IPS DF 6.9 (cell line): ENCODE measurements at places on chromosomes 4 and X.

GRCh38 chr4:74480267-74480666 is 35.3 kb downstream of the AREG start:
- H3K36me3 ChIP-seq: no peaks in the 10 kb centered on the region
- H3K4me1 ChIP-seq: no peaks in the 10 kb centered on the region
- no peak for DNase-seq
- H3K4me3 ChIP-seq: no peak overlapping the region

DNA sequence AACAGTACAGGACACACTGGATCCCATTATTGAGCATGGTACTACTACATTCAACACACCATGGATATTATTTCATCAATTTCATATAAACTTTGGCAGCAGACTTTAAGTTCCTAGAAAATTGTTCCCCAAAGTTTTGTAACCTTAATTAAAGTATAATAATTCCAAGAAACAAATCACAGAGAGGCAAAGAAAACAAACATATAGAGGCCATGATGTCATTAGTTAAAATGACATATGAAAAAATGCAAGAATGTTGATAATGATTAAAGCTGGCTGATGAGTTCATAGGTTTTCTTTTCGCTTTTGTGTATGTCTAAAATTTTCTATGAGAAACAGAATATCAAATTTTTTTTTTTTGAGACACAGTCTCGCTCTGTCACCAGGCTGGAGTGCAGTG is 26.8 kb downstream of the LRBA start:
- no peak overlapping the region for H3K27ac ChIP-seq
- no peak overlapping the region for H3K4me3 ChIP-seq
- DNase-seq: no peak
- no peaks in the 10 kb centered on the region for H3K36me3 ChIP-seq
- no peaks in the 10 kb centered on the region for H3K4me1 ChIP-seq

GRCh38 chr4:51858605-51859202 is 15.8 kb downstream of the DCUN1D4 start:
- no peak for DNase-seq
- no peak overlapping the region for H3K4me3 ChIP-seq
- peaks cover 7% of the 10 kb centered on the region; the same call in 1 of the 2 replicates for H3K4me1 ChIP-seq

GRCh38 chrX:14095702-14096101 is 66.0 kb upstream of the GEMIN8 start:
- H3K27ac ChIP-seq: no peak overlapping the region
- no peaks in the 10 kb centered on the region for H3K27me3 ChIP-seq
- no peaks in the 10 kb centered on the region for H3K36me3 ChIP-seq
- no peak overlapping the region for H3K4me3 ChIP-seq

GRCh38 chrX:41634284-41634683 is 54.5 kb upstream of the GPR34 start:
- H3K27me3 ChIP-seq: no peaks in the 10 kb centered on the region
- no peaks in the 10 kb centered on the region for H3K36me3 ChIP-seq
- no peak for DNase-seq
- H3K4me3 ChIP-seq: no peak overlapping the region
- H3K27ac ChIP-seq: no peak overlapping the region

- H3K27me3 ChIP-seq: no peaks in the 10 kb centered on the region
- H3K4me1 ChIP-seq: no peaks in the 10 kb centered on the region
- H3K27ac ChIP-seq: no peak overlapping the region
- H3K36me3 ChIP-seq: no peaks in the 10 kb centered on the region
- no peak overlapping the region for H3K4me3 ChIP-seq
Measured at GRCh38 chr4:89294573-89295269, 12.9 kb downstream of the GPRIN3 start.

- no peaks in the 10 kb centered on the region for H3K36me3 ChIP-seq
- no peak for DNase-seq
- no peaks in the 10 kb centered on the region for H3K27me3 ChIP-seq
- H3K4me3 ChIP-seq: no peak overlapping the region
- no peaks in the 10 kb centered on the region for H3K4me1 ChIP-seq
- H3K27ac ChIP-seq: no peak overlapping the region
Measured at GRCh38 chr4:97215409-97215941, 927.8 kb downstream of the STPG2 start.

GRCh38 chrX:30981968-30982367 is 89.9 kb downstream of the FTHL17 start:
- H3K4me3 ChIP-seq: no peak overlapping the region
- no peaks in the 10 kb centered on the region for H3K27me3 ChIP-seq
- no peak for DNase-seq
- no peaks in the 10 kb centered on the region for H3K4me1 ChIP-seq
- no peaks in the 10 kb centered on the region for H3K36me3 ChIP-seq
- H3K27ac ChIP-seq: no peak overlapping the region

DNA sequence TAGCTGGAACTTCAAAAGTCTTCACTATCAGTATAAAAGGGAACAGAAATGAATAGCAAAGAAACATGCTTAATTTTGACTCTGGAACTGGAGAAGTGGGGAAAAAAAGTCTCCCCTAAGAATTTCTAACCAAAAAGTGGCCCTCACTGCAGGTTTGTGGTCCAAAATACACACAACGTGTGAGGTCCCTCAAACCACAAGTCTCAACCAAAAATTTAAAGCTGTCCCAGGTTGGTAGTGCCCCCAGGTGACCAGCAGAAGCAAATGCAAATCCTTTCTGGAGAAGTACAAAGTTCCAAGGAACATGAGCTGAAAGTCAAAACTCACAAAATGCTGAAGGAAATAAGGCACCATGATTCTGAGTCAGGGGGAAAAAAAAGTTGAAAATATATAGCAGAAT is 23.6 kb upstream of the VAMP7 start:
- DNase-seq: no peak
- H3K4me3 ChIP-seq: no peak overlapping the region
- no peaks in the 10 kb centered on the region for H3K4me1 ChIP-seq
- no peaks in the 10 kb centered on the region for H3K27me3 ChIP-seq

DNA sequence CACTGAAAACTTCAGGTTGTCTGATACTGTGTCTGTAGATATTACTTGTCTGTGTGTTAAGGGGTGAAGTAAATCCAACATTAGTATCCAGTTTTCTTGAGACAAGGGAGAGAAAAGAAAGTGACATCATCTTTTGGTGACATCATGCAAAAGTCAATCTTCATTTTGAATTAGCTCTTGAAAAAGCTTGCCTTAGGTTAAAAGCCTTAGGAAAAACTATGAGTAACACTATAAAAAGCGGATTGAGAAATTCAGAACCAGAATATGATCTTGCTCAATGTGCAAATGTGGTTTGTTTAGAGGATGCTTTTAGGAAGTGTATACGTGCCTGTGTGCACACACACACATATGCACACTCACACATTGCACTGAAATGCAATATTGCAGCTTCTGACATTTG is 345.8 kb upstream of the CASK start:
- no peak overlapping the region for H3K4me3 ChIP-seq
- no peaks in the 10 kb centered on the region for H3K27me3 ChIP-seq
- H3K27ac ChIP-seq: no peak overlapping the region
- no peaks in the 10 kb centered on the region for H3K4me1 ChIP-seq
- H3K36me3 ChIP-seq: no peaks in the 10 kb centered on the region
- no peak for DNase-seq
